ENCODE measurements at places on chromosomes 11 and 22. TPM values are rescaled to one million over a fixed set of nuclear protein-coding genes. Genes with fewer than 3 reads are reported as not detected.

Gene PTGDR2
- total RNA-seq = not detected

Gene TMEM121B
- total RNA-seq = under 0.01 TPM

Gene SPCS2
- total RNA-seq = 20.1 TPM

Gene HEPN1
- total RNA-seq = not detected

Gene LRRC74B
- not detected for total RNA-seq

Gene LSP1
- 18.2 TPM for total RNA-seq

Gene WNT7B
- total RNA-seq = not detected

Gene CCDC88B
- total RNA-seq = 4.3 TPM

Gene TRIM44
- 14.0 TPM for total RNA-seq

Gene USH1C
- not detected for total RNA-seq

Gene GSTT2
- total RNA-seq = not detected

Gene OR4C13
- total RNA-seq = not detected

Gene CFAP300
- total RNA-seq = 7.8 TPM

Gene MPPED1
- not detected for total RNA-seq

Gene HMOX1
- total RNA-seq = 87.3 TPM

Gene NLRP14
- 0.92 TPM for total RNA-seq

Gene SYT9
- 0.13 TPM for total RNA-seq

Gene MYOD1
- total RNA-seq = not detected

Gene ARHGEF17
- total RNA-seq = 31.4 TPM

Gene ANKRD49
- 9.5 TPM for total RNA-seq

Gene DNAJB13
- total RNA-seq = not detected

Gene DLG2
- 2.6 TPM for total RNA-seq

Gene RAB1B
- 93.0 TPM for total RNA-seq

Gene DEUP1
- not detected for total RNA-seq

Gene MS4A4A
- not detected for total RNA-seq

Gene MRPL49
- 34.2 TPM for total RNA-seq

All from aortic smooth muscle cell (primary cell).